ENCODE measurements at places on chromosomes 7 and 10. TPM values are rescaled to one million over a fixed set of nuclear protein-coding genes. Genes with fewer than 3 reads are reported as not detected.

Gene ICA1
- total RNA-seq, result 1.0 TPM

Gene MTERF1
- 6.6 TPM for total RNA-seq

Gene PKD2L1
- not detected for total RNA-seq

Gene SCART1
- 0.34 TPM for total RNA-seq

Gene XPNPEP1
- total RNA-seq, result 71.9 TPM

Gene GIMAP7
- not detected for total RNA-seq

Gene ZNF425
- total RNA-seq, result 1.0 TPM

Gene PLAC9
- 23.6 TPM for total RNA-seq

Gene TLX1
- not detected for total RNA-seq

Gene MIOS
- total RNA-seq, result 29.6 TPM

Gene PRKCQ
- total RNA-seq, result 0.34 TPM

Gene BLNK
- 0.50 TPM for total RNA-seq

Gene TRIL
- total RNA-seq, result 0.84 TPM

Gene ELN
- 4.2 TPM for total RNA-seq

Gene KMT2E
- 24.0 TPM for total RNA-seq

Gene ERLIN1
- total RNA-seq, result 33.0 TPM

Gene ITPRID1
- not detected for total RNA-seq

Gene PARD3
- 15.9 TPM for total RNA-seq

Gene PPP1R3C
- 3.9 TPM for total RNA-seq

Gene CCDC136
- total RNA-seq, result 1.2 TPM

Gene DNAH11
- total RNA-seq, result under 0.01 TPM

Gene ZP3
- total RNA-seq, result 2.5 TPM

Gene KCND2
- 0.17 TPM for total RNA-seq

Gene ITGA8
- total RNA-seq, result not detected

Gene GSTO2
- 7.6 TPM for total RNA-seq

Gene FOXP2
- total RNA-seq, result 1.9 TPM

Gene STEAP2
- 6.8 TPM for total RNA-seq

Gene NACAD
- 3.6 TPM for total RNA-seq

Gene CDH23
- under 0.01 TPM for total RNA-seq

Gene MALRD1
- total RNA-seq, result 0.17 TPM

Gene NAT16
- total RNA-seq, result 0.15 TPM

Gene LOXL4
- total RNA-seq, result 12.4 TPM

Gene COL13A1
- total RNA-seq, result 24.4 TPM

Gene CLDN3
- total RNA-seq, result not detected

Gene SPDYE6
- not detected for total RNA-seq

Gene ZNF488
- total RNA-seq, result 0.45 TPM

Gene ZNF789
- 5.8 TPM for total RNA-seq

Gene PRSS37
- not detected for total RNA-seq

Gene SPDYE2B
- total RNA-seq, result not detected

Gene OR6B1
- total RNA-seq, result not detected

Gene C10orf53
- total RNA-seq, result not detected

Gene SSC4D
- 0.67 TPM for total RNA-seq

Gene PNLIPRP3
- total RNA-seq, result not detected

Gene H2BK1
- not detected for total RNA-seq

Gene LIPN
- not detected for total RNA-seq

Gene ARHGEF35
- 0.84 TPM for total RNA-seq

Gene OPN1SW
- total RNA-seq, result not detected

Gene PLCE1
- total RNA-seq, result 3.5 TPM

Gene FBXL13
- total RNA-seq, result 0.30 TPM

Gene GIMAP6
- total RNA-seq, result not detected

Gene ELOVL3
- 0.15 TPM for total RNA-seq

Gene ZNF467
- 1.5 TPM for total RNA-seq

Gene GRM3
- not detected for total RNA-seq

Gene PNLIPRP2
- not detected for total RNA-seq

Gene XRCC2
- total RNA-seq, result 3.1 TPM
